Lung microvascular endothelial cell (primary cell): ENCODE measurements at places on chromosomes 6 and 20. TPM values are rescaled to one million over a fixed set of nuclear protein-coding genes. Genes with fewer than 3 reads are reported as not detected.
A peak's percentile ranks its signal among the peaks of the same experiment; 100 is the strongest.

The EXOC2 gene
- total RNA-seq = 32.7 and 39.7 TPM in 2 replicates

- no peak for DNase-seq
These were observed 17.0 kb upstream of the TOP1 start for GRCh38 chr20:41011551-41012067.

The PLG gene
- total RNA-seq = not detected in 2 replicates

GRCh38 chr20:20849161-20849560 is 136.7 kb upstream of the RALGAPA2 start:
- DNase-seq = no peak

GRCh38 chr6:158121335-158121734 is 46.7 kb downstream of the SERAC1 start:
- no peak for DNase-seq

DNA sequence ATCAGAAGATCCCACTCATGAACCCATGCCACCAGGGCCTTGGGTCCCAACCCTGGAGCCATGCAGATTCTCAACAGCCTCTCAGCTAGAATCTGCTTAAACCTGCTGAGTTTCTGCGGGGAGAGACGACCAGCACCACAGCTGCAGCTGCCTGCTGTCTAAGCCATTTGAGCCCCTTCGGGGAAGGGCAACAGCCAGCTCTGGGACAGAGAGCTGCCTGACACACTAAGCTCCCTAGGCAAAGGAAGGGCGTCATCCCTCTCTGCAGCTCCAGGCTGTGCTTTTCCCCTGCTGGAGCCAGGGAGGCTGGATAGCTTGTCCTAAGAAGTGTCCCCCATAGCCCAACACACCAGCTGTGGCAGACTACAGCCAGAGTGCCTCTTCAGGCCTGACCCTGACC is 182.5 kb downstream of the OTOR start:
- DNase-seq = no peak

DNA sequence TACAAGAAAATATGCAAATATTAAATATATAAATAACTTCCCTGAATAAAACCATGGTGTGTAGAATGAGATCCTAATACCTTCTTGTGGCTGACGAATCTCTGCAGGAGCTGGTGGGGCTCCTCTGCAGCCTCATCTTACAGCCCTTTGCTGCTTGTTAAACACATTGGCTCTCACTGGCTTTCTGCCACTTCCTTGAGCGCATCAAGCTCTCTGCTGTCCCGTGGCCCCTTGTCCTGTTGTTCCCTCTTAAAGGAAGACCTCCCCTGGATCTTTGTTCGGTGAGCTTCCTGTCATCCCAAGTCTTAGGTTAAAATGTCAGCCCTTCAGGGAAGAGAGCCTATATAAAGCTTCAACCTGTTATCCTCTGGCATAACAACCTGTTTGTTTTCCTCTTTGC is 519.6 kb downstream of the DOK5 start:
- peak; percentile 22 for DNase-seq

GRCh38 chr6:11876934-11877433 is 98.4 kb upstream of the ADTRP start:
- DNase-seq = no peak

The DSE gene
- total RNA-seq = 5.6 and 8.7 TPM in 2 replicates

GRCh38 chr6:34926655-34927054 is 37.6 kb downstream of the ANKS1A start:
- no peak for DNase-seq

DNA sequence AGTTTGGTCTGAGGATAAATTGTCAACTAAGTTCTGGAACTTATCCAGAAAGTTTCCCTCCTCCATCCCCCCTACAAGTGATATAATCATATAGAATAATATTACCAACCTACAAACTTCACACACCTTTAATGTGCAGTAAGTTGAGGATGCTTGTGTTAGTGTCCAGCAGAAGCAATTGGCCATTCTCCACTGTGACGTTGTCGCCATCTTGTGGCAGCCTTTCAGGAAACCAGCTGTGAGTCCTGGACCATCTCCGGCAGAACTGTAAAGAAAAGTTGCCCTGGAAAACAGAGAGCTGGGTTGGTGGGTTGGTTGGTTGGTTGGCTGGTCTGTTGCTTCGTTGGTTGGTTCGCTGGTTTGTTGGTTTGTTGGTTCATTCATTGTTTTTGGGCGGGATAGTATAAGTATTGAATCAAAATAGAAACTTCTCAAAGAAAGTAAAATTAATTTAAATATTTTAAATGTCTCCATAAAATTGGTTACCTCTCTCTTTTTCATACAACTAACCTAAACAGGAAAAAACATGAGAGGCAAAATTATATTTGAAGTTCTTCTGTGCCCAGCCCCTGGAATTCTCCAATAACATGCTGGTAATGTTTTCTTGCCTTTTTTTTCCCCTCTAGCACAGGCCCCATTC is 127.5 kb downstream of the PKHD1 start:
- peak; percentile 79 for DNase-seq

- DNase-seq = peak; percentile 75
These were observed 612.3 kb upstream of the BTBD3 start for GRCh38 chr20:11305406-11305805.

DNA sequence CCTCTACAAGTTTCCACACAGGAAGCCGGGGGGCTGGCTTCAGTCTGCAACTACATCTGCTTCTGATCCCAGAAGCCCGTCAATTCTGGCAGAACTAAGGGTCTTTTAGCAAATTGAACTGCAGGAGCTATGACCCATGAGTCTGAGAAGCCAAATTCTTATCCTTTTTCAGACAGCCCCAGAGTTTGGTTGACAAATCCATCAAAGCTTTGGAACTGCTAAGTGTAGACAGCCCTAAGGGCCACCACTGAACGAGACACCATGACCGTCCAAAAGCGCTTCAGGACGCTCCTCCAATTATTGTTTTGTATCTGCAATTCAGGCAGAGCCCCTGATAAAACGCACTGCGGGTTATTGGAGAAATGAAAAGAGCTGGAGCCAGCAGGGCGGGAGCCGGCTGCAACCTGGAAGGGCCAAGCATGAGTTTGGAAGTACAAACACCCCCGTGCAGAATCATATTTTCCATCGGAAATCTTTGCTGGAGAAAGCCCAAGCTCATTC is 67.1 kb downstream of the GNAS-AS1 start:
- no peak for DNase-seq

GRCh38 chr6:107867302-107867615 is 43.1 kb upstream of the SCML4 start:
- no peak for DNase-seq

DNA sequence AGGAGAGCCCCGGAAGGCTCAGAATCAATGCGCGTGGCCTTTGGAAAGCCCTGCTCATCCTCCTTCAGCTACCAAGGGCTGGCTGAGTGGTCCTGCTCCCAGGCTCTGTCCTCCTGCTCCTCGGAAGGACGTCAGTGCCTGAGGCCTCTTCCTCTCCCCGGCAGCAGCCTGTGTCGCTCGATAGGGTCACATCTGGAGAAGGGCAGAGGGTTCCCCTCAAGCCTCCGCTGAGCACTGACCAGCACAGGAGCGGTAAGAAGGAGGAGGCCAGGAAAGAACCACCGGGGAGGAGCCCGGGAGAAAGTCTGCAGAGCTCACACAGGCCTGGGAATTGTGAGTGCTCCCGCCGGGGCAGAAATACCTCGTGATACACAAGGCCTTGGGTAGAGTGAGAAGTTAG is 21.2 kb downstream of the KIF25 start:
- DNase-seq = no peak

The FAM209A gene
- not detected in 2 replicates for total RNA-seq

The ARFGEF3 gene
- 1.8 and 2.0 TPM in 2 replicates for total RNA-seq

The RFX6 gene
- not detected in 2 replicates for total RNA-seq

The PBOV1 gene
- total RNA-seq = not detected in 2 replicates

- DNase-seq = no peak
These were observed 1.6 kb upstream of the SERPINB1 start for GRCh38 chr6:2843138-2843740.

The OXT gene
- total RNA-seq = not detected in 2 replicates

DNA sequence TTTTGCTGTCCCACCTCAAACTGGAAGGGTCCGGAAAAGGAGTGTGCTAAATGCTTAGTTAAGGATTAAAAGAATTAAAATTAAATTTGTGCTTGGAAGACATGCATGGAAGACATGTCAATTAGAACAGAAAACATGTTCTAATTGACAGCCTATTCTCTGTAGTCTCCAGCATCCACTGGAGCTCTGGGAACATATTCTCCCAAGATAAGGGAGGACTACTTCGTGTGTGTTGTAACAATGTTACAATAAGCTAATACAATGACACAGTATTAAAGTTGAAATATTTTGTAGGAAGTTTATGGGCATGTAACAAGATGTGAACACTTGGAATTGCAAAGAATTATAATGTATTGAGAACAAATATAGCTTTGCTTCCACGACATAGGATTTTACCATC is 567.4 kb upstream of the CITED2 start:
- no peak for DNase-seq

The CYB5R4 gene
- total RNA-seq = 2.2 TPM in 2 replicates

DNA sequence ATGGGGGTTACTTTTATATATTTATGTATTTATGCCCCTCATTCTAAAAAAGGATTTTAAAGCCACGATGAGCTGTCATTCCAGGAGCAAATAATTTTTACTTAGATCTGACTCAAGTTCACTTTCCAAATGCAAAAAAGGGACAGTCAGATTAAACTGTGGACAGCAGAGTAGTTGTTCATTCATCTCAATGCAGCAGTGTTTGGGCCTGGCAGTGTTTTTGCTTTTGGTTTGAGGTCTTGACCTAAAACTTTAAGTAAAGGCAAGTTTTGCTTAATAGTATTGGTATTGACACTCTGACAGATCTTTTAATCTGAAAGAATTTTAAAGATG is 13.9 kb downstream of the JARID2 start:
- DNase-seq = no peak
